ENCODE measurements at places on chromosomes 7 and 10.

- DNase-seq: no peak
These were observed 276.9 kb downstream of the TNS3 start for GRCh38 chr7:47304727-47305719.

GRCh38 chr10:5631936-5632335 lies 34.5 kb downstream of the ASB13 start:
- no peak for DNase-seq

GRCh38 chr7:41907444-41907843 lies 204.6 kb upstream of the INHBA start:
- DNase-seq: no peak

GRCh38 chr10:4532467-4532866 lies 293.5 kb upstream of the AKR1E2 start:
- no peak for DNase-seq

DNA sequence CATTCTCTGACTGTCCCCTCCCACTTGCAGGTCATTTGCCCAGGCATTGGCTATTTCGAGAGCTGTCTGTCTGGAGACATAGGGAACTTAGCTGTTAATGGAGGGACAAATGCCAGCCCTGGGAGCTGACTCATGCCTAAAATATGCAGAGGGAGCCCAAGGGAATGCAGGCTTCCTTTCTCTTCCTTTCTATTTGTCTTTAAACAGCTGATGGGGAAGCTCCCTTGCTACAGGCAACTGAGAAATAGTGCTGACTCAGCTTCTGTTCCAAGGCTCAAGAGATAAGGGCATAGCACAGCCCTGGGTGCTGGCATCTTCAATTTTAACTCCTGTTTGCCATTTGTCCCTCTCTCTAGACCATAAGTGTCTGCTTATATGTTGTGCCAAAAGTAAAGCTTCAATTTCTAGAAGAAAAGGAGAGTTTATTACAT lies 82.7 kb upstream of the C1GALT1 start:
- DNase-seq: no peak

GRCh38 chr10:77231884-77232610 lies 405.6 kb downstream of the KCNMA1 start:
- DNase-seq: no peak

DNA sequence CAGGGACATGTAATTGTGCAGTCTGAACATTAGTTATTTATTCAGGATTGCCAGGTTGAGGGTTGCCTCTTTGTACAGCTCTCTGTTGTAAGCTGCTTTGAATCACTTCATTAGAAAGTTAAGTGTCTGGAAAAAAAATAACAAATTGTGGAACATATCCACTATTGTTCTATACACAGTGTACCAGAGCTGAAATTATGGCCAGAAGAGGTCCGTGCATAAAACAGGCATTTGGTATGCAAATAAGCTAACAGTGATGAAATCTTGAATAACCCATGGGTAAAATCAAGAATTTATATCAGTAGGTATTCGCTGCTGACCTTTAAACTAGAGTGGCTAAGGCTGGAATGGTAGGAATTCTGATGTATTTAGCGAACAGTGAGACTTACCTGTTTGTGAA lies 152.1 kb downstream of the LHFPL3 start:
- DNase-seq: no peak

DNA sequence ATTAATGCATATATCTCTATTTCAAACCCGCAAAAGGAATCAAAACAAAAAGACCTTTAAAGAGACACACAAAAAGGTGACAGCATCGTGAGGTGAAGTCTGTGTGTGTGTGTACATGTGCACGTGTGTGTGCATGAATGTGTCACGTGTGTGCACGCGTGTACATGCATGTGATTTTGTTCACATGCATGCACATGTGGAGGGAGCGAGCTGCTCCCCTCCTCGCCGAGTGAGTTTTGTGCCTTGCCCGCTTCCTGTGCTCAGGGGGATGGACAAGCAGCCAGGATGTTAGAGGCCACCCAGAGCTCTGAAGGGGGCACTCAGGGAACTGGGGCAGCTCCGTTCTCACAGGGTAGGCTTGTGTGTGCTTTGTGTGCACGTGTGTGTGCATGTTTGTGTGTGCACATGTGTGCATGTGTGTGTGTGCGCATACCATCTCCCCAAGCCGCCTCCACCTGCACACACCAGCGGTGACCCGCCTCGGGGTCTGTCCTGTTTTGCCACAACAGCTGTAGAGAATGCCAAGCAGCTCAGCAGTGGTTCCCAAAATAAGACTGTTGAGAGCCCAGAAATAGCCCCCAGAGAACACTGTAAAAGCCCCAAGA lies 191.2 kb downstream of the PTPRN2 start:
- DNase-seq: no peak

- DNase-seq: no peak
These were observed 6.4 kb upstream of the PRKRIP1 start for GRCh38 chr7:102389810-102390209.

GRCh38 chr7:115505136-115505535 lies 525.4 kb downstream of the TFEC start:
- DNase-seq: no peak

DNA sequence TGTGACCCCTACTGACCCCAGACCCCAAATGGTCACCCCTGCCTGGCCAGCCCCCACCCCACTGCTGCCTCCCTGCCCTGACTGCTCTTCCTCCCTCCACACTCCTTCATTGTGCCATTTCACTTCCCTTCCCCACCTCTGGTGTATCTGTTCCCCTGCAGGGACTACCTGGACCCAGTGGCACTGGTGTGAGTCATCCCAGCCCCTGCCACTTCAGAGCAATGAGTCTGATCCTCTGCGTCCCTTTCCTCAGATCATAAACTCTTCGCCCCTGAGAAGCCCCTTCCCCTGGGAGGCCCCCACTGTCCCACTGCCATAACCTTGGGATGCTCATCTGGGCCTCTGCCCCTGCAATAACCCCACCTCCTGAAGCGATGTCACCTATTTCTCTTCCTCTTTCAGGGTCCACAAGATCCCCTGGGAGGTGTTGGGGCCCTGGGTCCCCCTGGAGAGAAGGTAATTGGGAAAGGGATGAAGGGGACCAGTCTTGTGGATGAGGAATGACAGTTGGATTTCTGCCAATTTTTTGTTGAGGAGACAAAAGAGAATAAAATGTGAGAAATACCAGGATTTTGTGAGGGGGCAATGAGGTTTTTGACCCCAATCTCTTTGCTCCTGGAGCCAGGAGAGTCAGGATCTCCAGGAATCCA lies 19.1 kb upstream of the VOPP1 start:
- no peak for DNase-seq
